Thymus (tissue), 14 donors: ENCODE measurements at places on chromosomes 12 and 14.

- DNase-seq = no peak
Measured at GRCh38 chr14:61109288-61109687, 128.2 kb downstream of the SLC38A6 start.

DNA sequence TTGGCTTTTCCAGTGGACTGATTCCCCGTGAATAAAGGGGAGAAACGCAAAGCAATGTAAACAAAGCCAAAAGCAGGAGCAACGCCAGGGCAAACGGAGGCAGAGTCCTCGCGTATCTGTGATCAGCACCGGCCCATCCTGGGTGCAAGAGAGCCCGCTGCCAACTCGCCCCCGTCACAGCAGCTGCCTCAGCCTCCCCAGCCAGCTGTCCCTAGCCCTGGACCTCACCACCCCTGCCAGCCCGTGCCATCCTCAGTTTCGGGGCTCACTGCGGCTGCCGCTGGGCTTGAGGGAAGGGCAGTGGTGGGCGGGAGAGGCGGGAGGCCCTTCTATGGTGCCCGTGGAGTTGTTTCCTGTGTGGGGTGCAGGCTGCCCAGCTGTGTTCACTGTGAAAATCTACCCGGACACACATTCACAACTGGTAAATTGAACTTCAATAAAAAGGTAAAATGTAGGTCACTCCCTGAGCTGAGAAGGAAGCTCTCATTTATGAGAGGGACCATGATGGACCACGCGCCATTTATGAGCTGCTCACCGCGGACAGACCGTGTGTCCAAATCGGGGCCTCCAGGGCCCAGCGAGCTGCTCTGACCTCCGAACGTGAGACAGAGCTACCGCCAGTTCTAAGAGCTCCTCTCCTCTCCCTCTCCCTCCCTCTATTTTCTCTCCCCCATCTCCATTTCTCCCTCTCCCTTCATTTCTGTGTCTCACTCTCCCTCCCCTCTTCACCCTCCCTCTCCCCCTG lies 330.5 kb upstream of the SFSWAP start:
- no peak for DNase-seq

DNA sequence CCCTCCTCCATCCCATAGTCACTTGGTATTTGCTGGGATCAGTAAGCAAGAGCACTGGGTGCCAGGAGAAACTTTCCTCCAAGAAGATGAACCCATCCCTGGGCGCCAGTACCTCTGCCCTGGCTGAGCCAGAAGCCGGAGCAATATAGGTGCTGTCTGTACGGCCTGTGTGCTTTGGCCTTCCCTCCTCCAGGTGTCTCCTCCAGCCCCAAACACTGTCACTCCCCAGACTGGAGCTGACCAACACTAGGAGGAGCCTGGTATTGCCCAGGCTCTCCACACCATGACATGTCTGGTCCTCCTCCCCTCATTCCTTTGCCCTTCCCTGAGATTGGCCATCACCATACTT lies 4.9 kb downstream of the GSTZ1 start:
- DNase-seq = no peak

- DNase-seq = no peak
Measured at GRCh38 chr14:51884086-51884927, 23.9 kb downstream of the GNG2 start.

DNA sequence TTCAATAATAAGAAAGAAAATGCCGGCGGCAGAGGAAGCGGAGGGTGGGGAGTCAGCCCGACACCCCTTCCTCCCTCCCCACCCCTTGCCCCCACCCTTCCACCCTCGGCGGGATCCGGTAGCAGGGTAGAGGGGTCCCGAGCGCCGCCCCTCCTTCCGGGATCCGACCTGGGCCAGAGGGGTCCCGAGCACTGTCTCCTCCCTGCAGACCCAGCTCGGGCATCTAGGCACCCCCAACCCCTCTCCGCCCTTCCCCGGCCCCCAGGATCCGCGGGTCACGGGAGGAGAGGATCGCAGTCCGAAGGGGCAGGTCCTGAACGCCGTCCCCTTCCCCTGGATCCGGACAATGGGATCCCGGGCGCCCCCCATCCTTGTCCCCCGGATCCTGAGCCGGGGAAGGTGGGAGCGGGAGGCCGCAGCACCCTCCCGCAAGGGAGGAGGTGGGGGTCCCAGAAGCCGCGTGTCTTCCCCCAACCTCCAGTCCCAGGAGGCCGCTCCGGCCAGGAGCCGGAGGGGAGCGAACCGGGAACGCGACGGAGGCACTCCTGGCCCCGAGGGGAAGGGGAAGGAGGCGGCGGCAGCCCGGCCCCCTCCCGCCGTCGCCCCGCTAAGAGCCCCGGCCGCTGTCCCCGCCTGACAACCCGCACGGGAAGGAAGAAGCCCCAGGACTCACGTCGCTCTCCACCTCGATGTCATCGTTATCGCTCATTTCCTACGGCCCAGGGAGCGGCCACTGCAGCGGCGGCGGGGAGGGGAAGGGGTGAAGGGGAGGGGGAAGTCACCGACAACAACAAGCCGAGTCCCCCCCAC lies 481 bp downstream of the MAX start:
- no peak for DNase-seq

- DNase-seq = no peak
Measured at GRCh38 chr12:40158592-40159111, 52.8 kb upstream of the SLC2A13 start.

GRCh38 chr12:123960856-123961255 lies 11.8 kb downstream of the CCDC92 start:
- no peak for DNase-seq

- DNase-seq = no peak
Measured at GRCh38 chr14:21521501-21521900, 4.6 kb downstream of the SALL2 start.

DNA sequence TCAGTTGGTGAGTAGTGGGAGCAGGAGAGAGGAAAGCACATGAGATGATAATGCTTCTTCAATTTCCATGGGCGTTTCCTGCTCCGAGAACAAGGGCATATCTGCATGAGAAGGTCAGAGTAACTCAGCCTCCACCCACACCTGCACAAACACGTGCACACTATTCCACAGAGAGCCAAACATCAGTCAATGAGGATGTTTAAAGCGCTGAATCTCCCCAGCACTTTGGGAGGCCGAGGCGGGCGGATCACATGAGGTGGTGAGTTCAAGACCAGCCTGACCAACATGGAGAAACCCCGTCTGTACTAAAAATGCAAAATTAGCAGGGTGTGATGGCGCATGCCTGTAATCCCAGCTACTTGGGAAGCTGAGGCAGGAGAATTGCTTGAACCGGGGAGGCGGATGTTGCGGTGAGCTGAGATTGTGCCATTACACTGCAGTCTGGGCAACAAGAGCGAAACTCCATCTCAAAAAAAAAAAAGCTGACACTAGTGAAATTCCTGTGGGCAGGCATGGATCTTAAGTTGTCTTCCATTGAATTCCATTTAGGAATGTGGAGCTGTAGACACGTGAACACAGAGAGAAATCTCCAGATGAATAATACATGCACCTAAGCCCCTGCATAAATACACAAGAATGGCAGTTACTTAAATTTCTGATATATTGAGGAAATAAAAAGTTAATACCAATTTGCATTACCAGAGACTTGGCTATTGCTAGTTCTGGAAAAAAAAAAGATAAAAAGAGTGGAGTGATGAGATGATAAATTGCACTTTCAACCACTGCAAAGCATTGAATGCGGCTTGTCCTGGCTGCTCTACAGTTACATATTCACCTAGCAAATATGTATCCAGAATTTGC lies 1097.4 kb upstream of the TMEM132C start:
- no peak for DNase-seq

GRCh38 chr12:104295954-104296353 lies 7.6 kb upstream of the EID3 start:
- DNase-seq = no peak

- no peak for DNase-seq
Measured at GRCh38 chr14:20707622-20708021, 19.1 kb downstream of the ANG start.

GRCh38 chr12:80648881-80649280 lies 58.6 kb upstream of the MYF6 start:
- no peak for DNase-seq

- no peak for DNase-seq
Measured at GRCh38 chr12:31887109-31887811, 72.0 kb upstream of the RESF1 start.

DNA sequence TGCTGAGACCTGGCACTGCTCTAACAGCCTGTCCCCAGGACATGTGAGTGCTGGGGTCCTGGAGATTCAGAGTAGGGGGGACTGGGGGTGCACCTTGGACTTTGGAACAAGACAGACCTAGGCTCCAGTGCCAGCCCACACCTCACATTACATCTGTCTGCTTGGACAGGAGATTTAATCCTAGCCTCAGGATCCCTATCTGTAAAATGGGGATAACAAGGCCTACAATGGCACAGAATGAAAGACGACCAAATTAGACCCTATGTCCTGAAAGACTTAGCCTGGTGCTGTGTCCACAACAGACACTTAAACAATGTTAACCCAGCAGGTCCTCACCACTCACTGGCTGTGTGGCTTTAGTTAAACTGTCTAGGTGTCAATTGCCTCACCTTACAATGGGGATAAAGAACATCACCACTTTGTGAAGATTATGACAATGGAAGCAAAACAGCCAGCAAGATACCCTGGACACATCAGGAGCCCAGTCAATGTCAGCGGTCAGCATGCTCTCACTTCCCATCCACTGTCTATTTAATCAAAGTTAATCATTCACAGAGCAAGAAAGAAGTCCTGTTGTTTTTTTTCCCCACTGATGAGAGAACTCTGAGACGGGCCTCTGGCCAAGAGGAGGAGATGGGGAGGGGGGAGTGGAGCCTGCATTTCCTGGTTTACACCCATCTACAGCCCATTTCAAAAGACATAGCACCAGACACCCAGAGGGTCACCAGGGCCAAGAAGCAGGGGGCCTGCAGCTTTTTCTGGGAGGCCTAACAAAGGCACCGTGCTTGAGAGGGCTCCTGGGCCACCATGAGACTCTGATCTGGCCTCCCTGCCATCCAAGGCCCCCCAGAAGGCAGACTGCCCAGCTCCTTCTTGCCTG lies 40.6 kb downstream of the ACTN1 start:
- no peak for DNase-seq

DNA sequence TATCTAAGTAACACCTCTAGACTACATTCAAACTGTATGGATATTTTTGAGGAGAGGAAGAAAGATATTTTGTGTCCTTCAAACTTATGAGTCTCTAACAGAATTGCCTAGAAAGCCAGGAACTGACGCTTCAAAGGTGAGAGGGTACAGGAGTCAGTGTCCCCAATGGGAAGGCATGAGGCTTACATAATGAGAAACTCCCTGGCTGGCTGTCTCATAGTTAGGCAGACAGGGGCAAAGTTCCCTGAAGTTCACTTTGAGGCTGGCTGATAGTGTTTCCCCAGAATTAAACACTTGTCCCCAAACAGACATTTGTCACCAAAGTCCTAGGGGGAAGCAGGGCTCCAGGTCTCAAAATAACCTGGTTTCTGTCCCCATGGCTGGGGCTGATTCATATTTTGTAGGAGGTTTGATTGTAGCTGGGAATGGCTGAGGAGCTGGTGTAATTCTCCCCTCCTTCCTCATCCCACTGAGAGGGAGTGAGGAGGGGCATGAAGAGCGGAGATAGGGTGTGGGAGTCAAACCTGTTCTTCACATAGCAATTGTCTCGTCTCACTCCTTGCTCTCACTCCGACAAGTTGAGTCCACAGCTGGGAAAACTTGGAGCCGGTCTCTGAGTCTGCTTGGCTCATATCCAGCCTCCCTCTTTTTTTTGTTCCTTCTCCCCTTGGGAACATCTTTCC lies 56.4 kb upstream of the CISTR start:
- DNase-seq = no peak

DNA sequence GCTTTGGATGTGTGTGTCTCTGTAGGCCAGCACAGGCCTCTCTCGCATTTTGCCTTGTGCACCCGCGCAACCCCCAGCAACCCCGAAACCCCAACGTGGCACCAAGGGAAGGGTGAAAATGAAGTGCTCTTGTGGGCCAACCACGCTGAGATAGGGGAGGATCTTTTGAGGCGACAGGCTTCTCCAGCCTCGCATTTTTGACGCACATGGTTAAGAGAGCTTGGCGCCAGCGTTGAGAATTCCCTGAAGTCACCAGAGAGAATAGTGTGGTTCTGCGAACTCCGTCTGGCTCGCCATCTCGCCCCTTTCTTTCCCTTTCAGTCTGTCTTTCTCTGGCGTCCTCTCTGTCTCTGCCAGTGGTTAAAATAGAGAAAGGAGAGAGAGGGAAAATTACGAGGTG lies 1.9 kb upstream of the TBX3 start:
- no peak for DNase-seq

GRCh38 chr14:101027291-101027690 lies 123.8 kb upstream of the RTL1 start:
- DNase-seq = no peak

DNA sequence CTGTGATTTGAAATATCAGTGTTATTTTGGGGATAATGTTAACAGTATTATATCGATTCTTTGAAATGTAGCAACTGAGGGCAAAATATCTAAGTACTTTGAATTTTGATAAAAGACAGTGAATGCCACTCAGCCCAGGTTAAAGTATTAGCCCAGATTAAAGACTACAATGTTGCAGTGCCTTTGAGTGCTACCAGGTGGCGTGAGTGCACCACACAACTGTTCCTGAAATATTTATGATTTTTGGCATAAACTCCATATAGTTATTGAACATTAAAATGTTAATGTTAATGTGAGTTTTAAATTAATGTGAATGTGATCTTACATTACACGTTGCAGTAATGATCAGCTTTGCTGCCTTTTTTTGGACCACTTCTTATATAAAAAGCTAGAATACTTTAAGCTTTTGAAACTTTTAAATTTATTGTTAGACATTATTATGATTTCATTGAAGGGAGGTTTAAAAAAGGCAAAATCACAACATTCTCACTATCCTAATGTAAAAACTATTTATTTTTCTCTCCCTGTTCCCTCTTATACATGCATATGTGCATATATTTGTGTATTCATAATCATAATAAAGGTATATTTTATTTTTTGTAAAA lies 22.5 kb downstream of the MRPS35 start:
- DNase-seq = no peak

GRCh38 chr14:41362139-41362538 lies 244.5 kb upstream of the LRFN5 start:
- DNase-seq = no peak

- DNase-seq = no peak
Measured at GRCh38 chr12:61251076-61251475, 1009.1 kb upstream of the USP15 start.
